ENCODE measurements at places on chromosomes 2 and 18.

DNA sequence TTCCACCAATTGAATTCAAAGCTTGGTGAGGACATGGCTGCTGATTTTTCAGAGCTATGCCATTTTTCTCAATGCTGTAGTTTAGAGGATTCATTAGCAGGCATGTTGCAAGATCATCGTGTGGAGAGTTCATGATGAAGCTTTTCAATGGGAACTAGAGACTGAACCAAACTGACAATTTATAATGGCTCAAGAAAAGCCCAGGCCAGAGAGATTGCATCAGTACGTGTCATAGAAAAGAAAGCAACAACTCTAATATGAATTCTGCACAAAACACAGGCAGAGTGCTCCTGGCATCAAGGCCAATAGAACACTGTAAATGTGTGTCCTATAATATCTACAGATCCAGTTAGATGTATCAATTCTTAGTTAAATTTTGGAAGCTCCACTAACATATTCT, 477.6 kb downstream of the LRP1B start:
- DNase-seq: no peak

DNA sequence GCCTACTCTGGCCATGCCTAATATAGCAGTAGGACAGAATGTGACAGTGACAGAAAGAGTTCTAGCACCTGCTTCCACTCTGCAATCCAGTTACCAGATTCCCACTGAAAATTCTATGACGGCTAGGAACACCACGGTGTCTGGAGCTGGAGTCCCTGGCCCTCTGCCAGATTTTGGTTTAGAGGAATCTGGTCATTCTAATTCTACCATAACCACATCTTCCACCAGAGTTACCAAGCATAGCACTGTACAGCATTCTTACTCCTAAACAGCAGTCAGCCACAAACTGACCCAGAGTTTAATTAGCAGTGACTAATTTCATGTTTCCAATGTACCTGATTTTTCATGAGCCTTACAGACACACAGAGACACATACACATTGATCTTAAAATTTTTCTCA, 45.2 kb upstream of the TTR start:
- no peak for DNase-seq

GRCh38 chr2:65220432-65221131, 7.0 kb upstream of the ACTR2 start:
- no peak for DNase-seq

DNA sequence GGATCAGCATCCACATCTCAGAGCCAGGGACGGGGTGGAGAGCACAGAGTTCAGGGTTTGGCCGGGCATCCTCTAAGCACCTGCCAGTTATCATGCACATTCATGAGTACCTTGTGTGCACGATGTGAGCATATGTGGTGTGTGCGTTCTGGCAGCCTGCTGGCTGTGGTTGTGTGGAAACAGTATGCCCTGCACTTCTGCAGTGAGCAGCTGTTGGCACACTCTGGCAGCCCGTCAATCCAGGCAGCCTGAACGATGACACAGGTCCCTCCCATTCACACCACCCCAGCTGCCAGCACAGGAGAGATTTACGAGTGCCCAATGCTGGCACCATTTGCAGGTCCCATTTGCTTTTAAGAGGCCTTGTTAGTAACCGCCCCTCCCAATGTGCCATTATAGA, 74.2 kb downstream of the CD8B2 start:
- no peak for DNase-seq

- DNase-seq: no peak
Observed at GRCh38 chr2:26144031-26144430, 28.9 kb upstream of the GAREM2 start.

DNA sequence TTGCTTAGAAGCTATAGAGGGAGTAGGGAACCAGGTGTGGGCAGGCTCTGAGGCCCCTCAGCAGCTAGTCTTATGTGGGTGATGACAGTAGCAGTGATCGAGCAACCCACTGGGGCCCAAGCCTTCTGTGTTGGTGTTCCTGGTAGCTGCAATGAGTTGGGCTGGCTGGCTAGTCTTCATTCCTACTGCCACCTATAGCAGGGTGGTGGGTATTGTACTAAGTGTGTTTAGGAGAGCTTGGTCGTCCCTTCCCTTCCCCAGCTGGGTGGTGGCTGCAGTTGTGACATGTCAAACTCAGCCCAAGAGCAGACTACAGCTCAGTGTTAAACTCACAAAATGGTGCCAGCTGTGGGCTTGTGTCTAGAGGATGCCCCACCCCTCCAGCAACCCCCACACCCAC, 486.1 kb upstream of the UBE2E3 start:
- no peak for DNase-seq

- DNase-seq: no peak
Observed at GRCh38 chr2:156790343-156791037, 354.3 kb downstream of the GPD2 start.

DNA sequence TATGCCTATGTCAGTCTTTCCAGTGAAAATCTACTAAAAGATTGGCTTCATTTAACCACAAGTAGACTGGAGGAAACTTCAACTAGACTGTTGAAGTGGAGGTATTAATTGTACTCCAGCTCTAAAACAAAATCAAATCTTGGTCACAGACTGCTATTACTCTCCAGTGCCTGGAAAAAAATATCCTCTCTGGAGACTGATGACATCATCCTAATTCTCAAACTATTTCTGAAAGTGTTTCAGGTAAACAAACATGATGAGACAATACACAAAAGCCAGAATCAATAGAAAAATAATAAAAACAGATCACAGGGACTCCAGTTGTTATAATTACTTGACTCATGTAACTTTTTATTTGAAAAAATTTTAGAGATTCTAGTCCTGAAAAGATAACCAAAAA, 87.7 kb upstream of the MYO3B start:
- DNase-seq: no peak

GRCh38 chr2:31341351-31341750, 73.2 kb downstream of the XDH start:
- no peak for DNase-seq

Data from nephron progenitor cell (in vitro differentiated cells).